ENCODE measurements at places on chromosomes 1 and 21.

GRCh38 chr1:226063977-226064815 lies 1.7 kb downstream of the H3-3A start:
- no peak for DNase-seq

DNA sequence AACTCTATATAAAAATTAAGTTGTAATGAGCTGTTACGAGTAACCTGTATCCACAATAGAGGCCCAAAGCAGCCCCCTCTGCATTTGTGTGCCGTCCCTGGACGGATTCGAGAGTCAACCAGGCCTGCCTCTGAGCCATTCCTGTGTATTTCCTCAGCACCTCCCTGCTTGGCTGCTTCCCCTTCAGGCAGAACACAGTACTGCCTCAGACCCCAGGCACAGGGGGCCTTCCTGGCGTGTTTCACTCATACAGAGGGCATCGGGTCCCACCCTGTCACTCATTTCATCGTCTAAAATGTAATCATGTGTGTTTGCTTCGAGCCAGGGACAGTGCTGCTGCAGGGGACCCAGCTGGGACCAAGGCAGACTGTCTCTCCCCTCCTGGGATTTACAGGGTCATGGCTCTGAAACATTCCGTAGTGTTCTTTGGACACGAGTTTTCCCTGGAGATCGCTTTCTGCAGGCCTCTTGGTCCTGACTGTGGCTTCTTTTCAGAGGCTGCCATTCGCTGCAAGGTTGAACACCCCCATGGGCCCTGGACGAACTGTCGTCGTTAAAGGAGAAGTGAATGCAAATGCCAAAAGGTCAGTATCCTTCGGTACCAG lies 19.4 kb downstream of the LGALS8 start:
- no peak for DNase-seq

GRCh38 chr1:225811622-225812487 lies 1.9 kb downstream of the EPHX1 start:
- no peak for DNase-seq

GRCh38 chr21:36202726-36203602 lies 46.3 kb downstream of the DOP1B start:
- DNase-seq: no peak

GRCh38 chr1:239735111-239735510 lies 348.7 kb downstream of the CHRM3 start:
- no peak for DNase-seq

GRCh38 chr1:8239039-8239305 lies 78.9 kb upstream of the SLC45A1 start:
- no peak for DNase-seq

DNA sequence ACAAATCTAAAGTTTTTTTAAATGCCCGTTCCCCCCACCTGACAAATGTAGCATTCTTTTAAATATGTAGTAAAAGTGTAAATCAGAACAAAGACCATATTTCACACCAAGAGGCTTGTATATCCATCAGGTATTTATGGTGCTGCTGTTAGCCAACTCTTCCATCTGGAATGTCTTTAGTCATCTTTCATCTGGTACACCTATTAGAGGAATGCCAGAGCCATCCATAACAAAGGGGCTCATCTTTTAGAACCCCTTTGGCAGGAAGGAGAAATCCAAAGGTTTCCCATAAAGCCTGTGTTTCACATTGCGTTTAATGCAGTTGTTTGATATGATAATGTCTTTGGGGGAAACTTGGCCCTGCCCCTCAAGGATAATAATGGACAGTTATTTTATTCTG lies 79.3 kb upstream of the C1orf87 start:
- no peak for DNase-seq

DNA sequence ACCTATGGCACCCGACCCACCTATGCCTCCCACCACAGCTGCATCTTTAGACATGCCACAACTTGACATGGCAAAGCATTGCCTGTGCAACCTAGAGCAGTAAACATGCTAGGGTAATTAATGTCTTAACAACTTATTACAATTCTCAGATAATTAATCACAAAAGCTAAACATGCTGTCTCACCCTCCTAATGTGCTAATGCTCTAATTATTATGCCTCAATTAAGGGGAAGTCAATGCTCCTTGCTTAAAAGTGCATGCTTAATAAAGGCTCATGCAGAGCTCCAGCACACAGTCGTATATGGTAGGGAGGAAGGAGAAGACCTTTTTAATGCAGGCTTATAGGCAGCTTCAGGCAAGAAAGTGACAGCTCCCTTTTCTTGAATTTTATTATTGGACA lies 396.0 kb downstream of the SEC16B start:
- DNase-seq: no peak

DNA sequence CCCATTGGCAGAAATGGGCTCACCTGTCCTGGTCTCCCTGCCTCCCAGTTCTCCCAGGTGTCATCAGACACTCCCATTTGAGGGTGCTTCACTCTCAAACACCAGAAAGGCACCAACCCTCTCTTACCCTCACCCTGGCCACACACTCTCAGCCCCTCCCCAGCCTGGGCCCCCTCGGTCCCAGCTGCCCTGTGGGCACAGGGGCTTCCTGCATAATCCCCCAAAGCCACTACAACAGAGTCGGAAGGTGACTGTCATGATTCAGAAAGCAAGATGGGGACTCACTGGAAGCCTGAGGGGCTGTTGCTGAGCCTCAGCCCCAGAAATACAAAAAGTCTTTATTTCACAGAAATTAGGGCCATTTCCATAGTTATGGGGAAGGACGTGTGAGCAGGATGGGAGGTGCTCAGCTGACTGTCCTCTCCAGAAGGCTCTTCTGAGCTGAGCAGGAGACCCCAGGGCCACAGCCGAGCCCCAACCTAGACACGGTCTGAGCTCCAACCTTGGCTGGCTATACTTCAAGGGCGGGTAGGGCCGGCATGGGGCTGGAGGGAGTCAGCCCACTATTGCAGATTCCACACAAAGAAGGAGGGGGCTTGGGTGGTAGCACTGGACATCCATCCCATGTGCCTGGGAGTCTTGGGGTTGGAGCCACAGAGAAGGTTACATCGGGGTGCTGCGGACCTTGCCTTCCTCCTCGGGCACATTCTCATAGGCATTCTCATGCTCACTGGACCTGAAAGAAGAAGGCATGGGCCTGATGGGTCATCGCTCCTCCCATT lies 6.3 kb downstream of the PDZK1IP1 start:
- DNase-seq: no peak

DNA sequence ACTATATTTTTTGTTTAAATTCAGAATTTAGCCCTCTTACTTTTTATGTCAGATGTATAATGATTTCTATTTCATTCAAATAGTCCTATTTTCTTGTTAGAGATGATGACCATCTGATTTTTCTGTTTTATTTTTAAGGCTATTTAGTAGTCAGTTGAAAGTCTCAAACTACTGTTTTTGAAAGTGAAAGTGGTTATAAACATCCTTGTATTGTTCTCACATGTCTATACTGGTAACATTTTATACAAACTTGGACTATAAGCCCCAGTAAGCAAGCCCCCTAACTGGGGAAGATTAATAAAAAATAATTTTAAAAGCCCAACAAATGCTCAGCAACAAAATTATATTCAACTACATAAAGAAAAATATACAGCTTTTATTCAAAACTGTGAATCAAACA lies 271.3 kb upstream of the RGS18 start:
- peak; percentile 19 for DNase-seq

GRCh38 chr1:154609398-154610380 lies 1.7 kb upstream of the ADAR start:
- DNase-seq: peak; percentile 82

GRCh38 chr1:232597721-232598120 lies 32.2 kb downstream of the SIPA1L2 start:
- peak; percentile 69 for DNase-seq

DNA sequence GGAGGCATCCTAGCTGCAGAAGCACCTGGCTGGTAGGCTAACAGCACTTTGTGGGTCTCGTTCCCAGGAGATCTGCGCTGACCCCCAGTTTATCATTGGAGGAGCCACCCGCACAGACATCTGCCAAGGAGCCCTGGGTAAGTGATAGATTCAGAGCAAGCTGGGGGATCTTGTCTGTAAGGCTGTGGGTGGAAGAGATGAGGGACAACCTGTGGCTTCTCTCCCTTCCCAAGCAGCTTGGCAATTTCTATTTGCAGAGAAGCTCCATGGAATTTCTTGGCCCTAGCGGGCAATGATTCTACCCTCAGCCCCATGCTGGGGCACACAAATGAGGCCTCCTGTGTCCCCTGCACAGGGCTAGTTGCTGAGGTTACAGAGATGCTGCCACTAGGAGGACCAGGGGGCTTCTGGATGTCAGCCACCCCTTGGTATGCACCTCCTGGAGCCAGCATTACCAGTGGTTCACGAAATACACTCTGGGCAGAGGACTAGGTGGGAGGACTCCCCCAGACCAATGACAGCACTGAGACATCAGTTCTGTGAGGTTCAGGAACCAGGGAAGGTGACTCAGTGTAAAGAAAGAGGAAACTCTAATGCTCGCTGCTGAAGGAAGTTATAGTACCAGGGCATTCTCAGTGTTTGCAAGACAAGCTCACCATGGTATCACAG lies 5.5 kb downstream of the CAPN2 start:
- no peak for DNase-seq

DNA sequence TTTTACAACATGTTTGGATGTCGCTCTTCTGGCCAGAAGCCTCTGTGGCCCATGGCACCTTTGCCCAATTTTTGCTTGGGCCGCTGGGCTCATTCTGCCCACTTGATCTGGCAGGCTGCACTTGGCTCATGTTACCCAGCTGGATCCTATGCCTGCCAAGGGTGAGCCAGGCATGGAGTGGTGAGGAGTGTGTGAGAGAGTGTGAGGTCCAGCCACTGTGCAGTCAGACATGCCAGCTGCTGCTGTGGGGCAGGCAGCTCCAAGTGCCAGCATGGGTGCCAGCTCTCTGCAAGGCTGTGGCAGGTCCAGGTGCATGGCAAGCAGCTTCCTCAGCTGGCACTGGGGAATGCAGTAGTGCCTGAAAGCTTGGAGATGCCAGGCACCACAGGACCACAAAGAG lies 71.0 kb downstream of the EBNA1BP2 start:
- DNase-seq: no peak

GRCh38 chr21:32548978-32549377 lies 36.3 kb downstream of the TCP10L start:
- no peak for DNase-seq

DNA sequence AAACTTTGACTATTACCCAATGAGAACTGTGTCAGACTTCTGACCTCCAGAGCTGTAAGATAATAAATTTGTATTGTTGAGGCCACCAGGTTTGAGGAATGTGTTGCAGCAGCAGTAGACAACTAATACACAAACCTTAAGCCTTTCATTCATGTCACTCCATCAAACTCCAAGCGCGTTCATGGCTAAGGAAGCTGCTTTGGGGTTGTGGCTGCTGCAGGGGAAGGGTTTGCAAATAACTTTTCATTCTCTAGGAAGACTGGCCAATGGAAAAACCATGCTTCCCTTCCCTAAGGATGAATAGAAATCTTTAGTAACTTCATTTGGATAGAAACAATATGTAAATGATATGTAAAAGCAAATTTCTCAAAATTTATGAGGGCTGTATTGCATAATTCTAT lies 170.4 kb downstream of the RHOU start:
- no peak for DNase-seq

GRCh38 chr1:57678138-57678537 lies 254.3 kb upstream of the DAB1 start:
- DNase-seq: no peak

- peak; percentile 59 for DNase-seq
Measured at GRCh38 chr1:59506952-59507351, 210.1 kb downstream of the FGGY start.

DNA sequence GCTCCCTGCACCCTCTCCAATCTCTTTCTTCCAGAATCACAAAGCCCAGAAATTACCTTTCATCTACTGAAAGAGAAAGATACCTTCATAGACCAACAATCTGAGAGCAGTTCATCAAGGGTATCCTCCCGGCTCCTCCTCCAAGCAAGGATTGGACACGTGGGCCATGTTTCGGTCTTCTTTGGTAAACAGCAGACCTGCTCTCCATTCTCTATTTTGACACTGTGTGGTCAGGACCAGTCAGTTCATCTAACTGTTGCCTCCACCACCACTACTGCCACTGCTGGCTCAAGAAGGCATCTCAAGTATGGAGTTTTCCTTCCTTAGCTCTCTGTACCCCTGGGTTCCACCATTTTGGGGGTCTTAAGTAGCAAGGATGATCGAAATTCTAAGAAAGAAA lies 8.0 kb upstream of the LELP1 start:
- no peak for DNase-seq

DNA sequence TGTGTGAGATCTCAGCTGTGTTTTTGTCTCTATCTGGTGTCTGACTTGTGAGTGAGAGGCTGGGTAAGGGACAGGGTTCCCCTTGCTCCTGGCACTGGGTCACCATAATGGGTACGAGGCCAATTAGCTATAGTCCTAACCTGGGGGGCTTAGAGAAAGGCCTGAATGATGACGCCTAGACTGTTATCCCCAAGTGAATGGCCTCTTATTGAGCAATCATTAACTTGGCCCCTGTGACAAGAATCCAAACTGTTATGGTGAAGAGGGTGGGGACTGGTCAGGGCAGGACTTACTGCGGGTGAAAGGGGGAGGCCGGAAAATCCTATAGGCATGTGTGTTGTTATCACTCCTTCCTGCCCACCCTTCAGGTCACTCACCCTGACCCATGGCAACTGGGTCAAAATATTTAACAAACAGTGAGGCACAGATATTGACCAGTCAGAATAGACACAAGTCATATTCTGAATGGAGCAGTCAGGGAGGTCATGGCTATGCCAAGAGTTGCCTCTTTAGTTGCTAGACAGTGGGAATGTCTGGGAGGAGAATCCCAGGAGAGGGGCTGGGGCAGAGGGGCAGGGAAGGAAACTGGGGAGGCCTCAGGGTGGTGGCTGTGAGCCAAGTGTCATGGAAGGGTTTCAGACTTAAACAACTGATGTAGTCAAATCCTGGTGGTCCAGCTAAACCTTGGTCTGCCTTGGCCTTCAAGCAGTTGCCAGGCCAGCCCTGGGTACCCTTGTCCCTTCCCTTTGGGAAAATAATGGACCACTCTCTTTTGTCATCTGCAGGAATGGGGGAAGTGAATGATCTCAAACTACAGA lies 3.2 kb downstream of the NR0B2 start:
- no peak for DNase-seq

- no peak for DNase-seq
Measured at GRCh38 chr1:214404154-214404553, 123.2 kb downstream of the SMYD2 start.

- DNase-seq: no peak
Measured at GRCh38 chr1:64745986-64746940, 1.4 kb downstream of the RAVER2 start.

- DNase-seq: no peak
Measured at GRCh38 chr1:190579552-190580193, 102.0 kb upstream of the BRINP3 start.

DNA sequence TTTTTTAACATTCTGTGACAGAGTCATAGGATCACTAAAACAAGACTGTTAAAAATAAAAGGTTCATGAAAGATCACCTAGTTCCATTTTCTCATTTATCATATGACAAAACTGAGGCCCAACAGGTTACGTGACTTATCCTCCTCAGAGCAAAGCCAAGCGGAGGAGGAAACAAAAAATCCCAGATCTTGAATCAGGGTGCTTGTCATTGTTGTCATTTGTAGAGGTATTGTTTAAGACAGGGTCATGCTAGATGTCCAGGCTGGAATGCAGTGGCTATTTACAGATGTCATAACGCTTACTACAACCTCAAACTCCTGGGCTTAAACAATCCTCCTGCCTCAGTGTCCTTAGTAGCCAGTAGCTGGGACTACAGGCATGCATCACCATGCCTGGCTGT lies 293.2 kb downstream of the DSCAM start:
- DNase-seq: no peak

- no peak for DNase-seq
Measured at GRCh38 chr1:57258557-57259325, 165.1 kb downstream of the DAB1 start.

Measured in GM12865 (cell line).